ENCODE measurements at places on chromosomes 2 and 18.

- DNase-seq, result no peak
Measured at GRCh38 chr2:238652771-238653157, 195.1 kb upstream of the TWIST2 start.

GRCh38 chr2:231117922-231118613, 6.8 kb downstream of the HTR2B start:
- DNase-seq, result no peak

- peak; percentile 35 for DNase-seq
Measured at GRCh38 chr18:54775686-54776085, 52.6 kb upstream of the RAB27B start.

DNA sequence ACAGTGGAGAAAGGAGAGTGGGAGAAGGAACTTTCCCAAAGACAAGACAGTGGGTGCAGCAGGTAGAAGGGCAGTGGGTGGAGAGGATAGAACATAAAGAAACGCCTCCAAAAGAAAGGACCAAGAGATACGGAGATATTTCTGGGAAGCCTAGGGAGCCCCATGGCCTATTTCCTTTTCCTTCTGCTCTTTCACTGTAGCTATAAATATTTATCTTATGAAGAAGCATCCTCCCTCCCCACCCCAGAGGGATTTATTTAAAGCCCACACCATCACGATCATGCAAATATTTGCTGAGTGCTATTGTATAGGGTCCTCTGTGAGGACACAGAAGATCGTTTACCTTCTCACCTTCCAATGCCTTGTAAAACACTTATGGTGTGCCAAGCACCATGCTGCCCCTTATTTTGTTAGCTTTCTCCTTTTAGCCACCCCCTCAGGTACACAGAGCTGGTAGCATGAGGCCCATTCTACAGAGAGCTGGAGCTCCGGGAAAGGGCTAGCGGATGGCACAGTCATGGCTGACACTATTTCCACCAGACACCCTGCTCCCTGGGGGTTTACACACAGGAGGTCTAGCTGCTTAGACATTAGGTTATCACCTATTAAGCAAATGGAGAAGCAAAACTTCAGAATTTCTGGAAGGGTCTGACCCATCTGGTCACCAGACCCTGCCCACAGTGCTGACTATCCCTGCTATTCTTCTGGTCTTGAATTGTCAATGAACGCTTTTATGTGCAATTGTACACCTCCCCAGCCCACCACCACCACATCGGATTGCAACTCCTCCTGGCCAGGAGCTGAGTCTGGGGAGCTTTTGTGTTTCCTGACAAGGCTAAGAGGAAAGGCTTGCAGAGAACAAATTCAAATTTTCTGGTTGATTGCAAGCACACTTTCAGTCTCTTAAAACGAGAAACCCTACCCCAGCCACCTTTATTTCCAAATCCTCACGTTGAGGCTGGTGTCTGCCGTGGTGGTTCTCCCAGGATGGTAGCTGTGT, 91.8 kb upstream of the KLF7 start:
- DNase-seq, result no peak

- DNase-seq, result peak; percentile 29
Measured at GRCh38 chr2:239824046-239824694, 201.0 kb downstream of the NDUFA10 start.

Data from kidney epithelial cell (primary cell).